ENCODE measurements at places on chromosomes 12 and 14.
A peak's percentile ranks its signal among the peaks of the same experiment; 100 is the strongest.

GRCh38 chr12:29132316-29132715, 16.8 kb upstream of the FAR2 start:
- DNase-seq: no peak

DNA sequence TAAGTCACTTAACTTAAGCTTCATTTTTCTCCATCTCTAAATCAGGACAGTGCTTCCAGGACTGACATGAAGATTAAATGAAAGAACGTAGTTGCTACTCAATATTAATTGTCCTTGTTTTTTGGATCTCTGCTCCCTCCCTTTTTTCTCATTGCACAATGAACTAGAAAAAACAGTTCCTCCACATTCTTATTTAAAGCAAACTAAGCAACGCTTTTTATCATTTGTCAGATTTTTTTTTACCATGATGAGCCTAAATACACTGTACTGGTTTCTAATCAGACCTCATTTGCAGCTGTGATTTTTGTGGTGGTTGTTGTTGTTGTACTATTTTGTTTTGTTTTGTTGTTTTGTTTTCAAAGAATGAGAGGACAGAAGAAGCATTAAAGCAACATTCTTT, 23.2 kb upstream of the PARP11 start:
- DNase-seq: no peak

- no peak for DNase-seq
Measured at GRCh38 chr12:106345746-106346145, 11.8 kb upstream of the POLR3B start.

DNA sequence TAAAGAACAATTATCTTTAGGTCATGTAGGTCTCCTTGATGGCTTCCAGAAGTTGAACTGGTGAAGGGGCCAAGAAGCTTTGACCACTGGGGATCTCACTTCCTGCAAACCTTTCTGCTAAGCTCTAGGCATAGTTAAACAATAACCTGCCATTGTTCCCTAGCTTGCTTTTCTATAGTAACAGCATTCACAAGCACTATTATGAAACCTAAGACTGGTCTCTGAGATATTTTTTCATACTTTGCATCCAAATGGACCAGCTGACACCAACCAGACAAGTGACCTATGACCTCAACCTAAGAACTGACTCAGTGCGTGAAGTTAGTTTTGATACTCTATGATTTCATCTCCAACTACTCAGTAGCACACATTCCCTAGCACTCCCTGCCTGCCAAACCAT, 129.1 kb downstream of the PTPRB start:
- DNase-seq: no peak

DNA sequence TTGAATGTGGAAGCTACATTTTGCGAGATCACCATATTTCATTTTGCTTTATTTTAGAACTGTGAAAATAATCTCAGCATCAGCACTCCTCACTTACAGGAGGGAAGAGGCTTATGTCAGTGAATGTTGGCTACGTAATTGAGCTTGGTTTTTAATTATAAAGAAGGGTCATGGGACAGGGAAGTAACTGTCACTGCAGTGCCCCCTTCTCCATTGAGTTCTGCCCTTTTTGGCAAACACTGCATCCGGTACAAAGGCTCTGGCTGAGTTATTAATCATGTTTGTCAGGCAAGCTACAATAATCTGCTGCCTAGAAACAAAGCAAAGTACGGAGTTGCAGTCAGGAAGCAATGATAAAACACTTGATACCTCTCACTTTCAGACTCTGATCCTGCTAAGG, 546.7 kb downstream of the SNAPC1 start:
- DNase-seq: no peak

- DNase-seq: no peak
Measured at GRCh38 chr12:116247377-116247776, 30.1 kb downstream of the MED13L start.

- no peak for DNase-seq
Measured at GRCh38 chr14:105220699-105221597, 27.4 kb upstream of the BTBD6 start.

DNA sequence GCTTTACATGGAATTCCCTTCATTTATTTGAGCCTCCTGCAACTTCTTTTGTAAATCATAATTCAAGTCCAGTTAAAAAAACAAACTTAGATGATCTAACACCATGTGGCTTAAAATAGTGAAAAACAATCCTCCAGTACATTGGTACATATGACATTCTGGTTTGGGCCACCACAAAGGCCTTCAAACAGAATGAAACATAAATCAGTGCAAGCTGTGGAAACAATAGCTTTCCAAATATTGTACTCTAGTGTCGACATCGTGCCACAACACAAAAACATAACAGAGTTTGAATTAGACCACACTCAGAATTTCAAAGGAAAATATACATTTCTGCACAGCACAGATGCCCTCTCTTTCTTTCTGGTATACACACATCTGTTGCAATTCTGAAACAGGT, 751.3 kb downstream of the SLC6A15 start:
- no peak for DNase-seq

DNA sequence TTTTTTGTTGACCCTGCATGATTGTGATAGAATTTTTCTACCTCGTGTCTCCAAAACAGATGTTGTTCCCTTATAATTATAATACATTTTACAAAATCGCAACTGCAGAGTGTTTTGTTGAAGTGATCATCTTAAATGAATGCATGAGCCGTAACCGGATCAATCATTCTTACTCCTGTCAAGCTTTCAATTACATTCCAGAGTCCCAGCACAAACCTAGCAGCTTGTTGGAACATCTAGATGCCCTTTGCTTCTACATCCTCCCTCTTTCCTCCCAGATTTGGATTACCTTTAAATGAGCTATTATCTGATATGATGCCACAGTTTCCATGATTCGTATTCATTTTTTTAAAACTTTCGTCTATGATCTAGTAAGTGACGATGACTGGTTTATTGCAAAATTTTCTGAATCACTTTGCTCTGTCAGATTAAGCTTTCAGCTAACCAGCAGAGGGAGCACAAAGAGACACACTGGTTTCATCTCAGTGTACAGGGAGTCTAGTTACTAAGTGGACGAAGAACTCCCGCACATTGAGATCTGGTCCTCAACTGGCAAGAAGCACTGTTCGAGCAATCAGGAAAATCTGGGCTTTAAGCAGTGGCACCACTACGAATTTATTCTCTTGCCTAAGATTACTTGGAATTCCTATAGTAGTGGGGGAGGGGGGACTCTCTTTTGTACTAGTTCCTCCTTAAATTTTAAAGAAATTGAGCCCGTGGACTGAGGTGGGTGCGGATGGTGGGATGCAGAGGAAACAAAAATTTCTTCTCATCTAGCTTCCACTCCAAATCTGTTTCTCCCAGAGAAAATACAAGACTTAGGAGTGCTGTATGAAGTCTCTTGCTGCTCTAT, 40.9 kb downstream of the TSHR start:
- peak; percentile 12 for DNase-seq

- DNase-seq: peak; percentile 14
Measured at GRCh38 chr12:19572920-19573558, 133.7 kb downstream of the AEBP2 start.

GRCh38 chr12:74349925-74350324, 187.7 kb upstream of the ATXN7L3B start:
- DNase-seq: no peak

DNA sequence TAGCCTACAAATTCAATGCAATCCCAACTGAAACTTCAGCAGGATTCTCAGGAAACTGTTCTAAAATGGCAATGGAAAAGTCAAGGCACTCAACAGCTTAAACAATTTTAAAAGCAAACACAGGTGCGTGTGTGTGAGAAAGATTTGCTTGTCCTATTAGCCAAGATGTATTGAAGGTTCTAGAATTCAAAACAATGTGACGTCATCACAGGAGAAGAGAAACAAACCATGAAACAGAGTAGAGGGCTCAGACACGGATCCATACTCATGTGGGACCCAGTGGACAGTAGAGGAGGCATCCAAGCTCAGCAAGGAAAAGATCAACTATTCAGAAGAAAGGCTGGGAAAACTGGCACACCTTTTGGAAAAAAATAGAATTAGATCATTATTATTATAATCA, 152.8 kb upstream of the DHRS4 start:
- no peak for DNase-seq

DNA sequence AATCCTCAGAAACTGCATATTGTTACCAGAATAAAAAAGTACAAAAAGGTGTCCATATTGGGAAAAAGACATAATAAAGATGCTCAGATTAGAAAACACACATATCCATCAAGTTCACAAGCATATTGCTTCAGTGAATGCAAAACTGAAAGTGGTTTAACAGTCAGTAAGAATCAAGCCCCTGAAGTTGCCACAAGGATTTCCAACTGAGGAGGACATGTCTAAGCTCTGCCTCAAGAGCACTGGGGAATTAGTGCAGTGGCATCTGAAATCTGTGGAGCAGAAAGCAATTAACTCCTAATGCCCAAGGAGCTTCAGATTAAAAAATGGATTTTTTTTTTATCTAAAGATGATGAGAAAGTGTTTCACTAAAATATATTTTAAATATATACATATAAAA, 113.2 kb downstream of the DENND5B start:
- no peak for DNase-seq

- DNase-seq: no peak
Measured at GRCh38 chr12:105342464-105342863, 12.0 kb downstream of the C12orf75 start.

GRCh38 chr12:104012331-104012730, 37.7 kb downstream of the GLT8D2 start:
- no peak for DNase-seq

GRCh38 chr14:95204705-95205104, 47.4 kb upstream of the DICER1 start:
- no peak for DNase-seq

GRCh38 chr14:37131205-37131604, 41.2 kb downstream of the SLC25A21 start:
- DNase-seq: no peak

- no peak for DNase-seq
Measured at GRCh38 chr14:61077951-61078720, 97.1 kb downstream of the SLC38A6 start.

- DNase-seq: no peak
Measured at GRCh38 chr12:77104792-77105191, 39.4 kb upstream of the E2F7 start.

- DNase-seq: no peak
Measured at GRCh38 chr12:105109465-105110212, 2.1 kb downstream of the WASHC4 start.

- no peak for DNase-seq
Measured at GRCh38 chr14:94500264-94500663, 9.0 kb downstream of the SERPINA12 start.

- DNase-seq: no peak
Measured at GRCh38 chr14:100568998-100569733, 18.1 kb downstream of the BEGAIN start.

GRCh38 chr12:65930114-65930828, 106.0 kb downstream of the HMGA2 start:
- DNase-seq: no peak

- DNase-seq: no peak
Measured at GRCh38 chr12:70840656-70841350, 79.7 kb downstream of the PTPRR start.

- no peak for DNase-seq
Measured at GRCh38 chr14:80523518-80524117, 312.3 kb upstream of the DIO2 start.

GRCh38 chr12:129811963-129812362, 91.9 kb downstream of the TMEM132D start:
- no peak for DNase-seq

DNA sequence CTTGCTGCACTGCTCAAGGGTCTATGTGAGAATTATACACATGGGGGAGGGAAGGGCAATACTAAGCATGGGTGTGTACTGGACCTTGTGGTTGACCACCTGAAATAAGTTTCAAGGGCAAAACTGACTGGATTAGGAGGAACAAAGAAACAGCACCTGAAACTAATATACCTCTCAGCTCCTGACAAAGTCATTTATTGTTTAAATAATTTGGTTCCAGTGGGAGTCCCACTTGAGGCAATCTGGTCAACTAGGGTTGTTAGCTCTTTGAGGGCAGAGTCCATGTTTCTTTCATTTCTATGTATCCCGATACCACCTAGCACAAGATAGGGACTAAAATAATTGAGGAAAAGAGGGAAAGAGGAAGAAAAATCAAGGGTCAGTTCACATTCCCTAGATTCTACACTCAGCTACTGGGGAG, 45.5 kb downstream of the STXBP6 start:
- no peak for DNase-seq

DNA sequence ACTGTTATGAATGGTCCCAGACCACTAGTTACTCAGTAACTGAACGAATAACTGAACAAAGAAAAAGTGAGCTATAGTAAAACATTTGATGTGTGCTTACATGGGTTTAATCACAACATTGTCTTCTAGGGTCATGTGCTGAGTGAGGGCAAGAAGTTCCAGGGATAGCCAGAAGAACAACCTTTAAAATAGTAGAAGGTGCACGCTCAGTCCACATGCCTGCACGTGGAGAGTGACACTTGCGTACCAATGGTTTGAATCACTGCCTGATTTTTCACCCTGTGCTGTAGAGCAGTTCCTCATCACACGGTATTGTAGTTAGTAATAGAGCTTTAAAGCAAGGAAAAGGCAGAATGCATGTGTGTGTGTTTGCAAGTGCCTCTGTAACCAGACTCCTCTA, 224.2 kb downstream of the EGLN3 start:
- no peak for DNase-seq

GRCh38 chr12:121530600-121531355, 50.0 kb downstream of the KDM2B start:
- no peak for DNase-seq

DNA sequence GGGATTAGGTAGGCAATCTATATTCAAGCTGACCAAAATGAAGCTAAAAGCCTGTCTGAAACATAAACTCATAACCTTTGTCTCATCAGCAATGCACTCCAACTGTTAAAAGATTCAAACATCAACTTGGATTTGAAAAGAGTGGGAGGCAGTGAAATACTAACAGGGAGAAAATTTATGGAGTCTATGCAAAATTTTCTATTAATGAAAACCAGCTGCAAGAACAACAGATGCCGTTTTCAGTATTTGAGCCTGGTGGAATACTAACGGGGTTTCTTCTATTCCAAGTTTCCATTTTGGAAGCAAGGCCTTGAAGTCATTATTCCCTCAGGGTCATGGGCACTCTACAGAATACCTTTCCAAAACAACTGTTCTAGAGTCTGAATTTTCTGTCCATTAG, 88.3 kb downstream of the LRP6 start:
- no peak for DNase-seq

DNA sequence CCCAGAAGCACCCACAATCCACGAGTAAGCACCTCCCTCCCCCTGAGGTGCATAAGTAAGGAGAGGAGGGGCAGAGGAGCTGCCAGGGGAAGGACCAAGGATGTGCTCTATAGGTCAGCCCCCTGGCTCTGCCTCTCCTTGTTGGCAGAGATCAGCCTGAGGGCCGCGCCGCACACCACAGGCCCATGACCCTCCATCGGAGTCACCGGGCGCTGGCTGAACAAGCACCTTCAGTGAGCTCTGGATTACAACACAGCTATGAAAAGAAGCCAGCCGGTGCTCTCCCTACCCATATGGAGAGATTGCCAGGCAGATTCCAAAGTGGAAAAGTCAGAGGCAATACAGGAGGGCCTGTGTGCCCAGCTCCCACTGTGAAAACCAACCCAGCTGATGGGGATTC, 257.3 kb downstream of the GLT1D1 start:
- DNase-seq: no peak

DNA sequence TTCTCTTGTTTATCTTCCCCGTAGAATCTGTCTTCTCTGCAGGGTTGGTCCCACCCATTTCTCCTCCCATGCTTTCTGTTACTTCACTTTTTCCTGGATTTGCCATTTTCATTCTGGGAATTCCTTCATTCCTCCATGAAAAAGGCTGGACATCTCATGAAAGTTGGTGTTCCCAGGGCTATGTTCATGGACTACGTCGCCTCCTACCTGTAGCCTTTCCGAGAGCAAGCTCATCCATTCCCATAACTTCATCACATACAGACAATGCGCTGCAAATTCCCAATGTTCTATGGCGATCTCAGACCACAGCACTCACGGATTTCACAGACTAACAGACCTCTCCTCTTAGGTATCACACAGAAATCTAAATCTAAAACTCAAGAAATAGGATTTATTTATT, 217.1 kb downstream of the EXOC5 start:
- DNase-seq: no peak

Data from NCI-H1417 treated with DMSO at 0.1 percent for 48 hours (cell line).